ENCODE measurements at places on chromosomes 7 and 10.
A peak's percentile ranks its signal among the peaks of the same experiment; 100 is the strongest.

- DNase-seq: no peak
These were observed 170.5 kb downstream of the RPS24 start for GRCh38 chr10:78203915-78204818.

GRCh38 chr7:150940431-150941102 is 37.6 kb downstream of the KCNH2 start:
- DNase-seq: no peak

GRCh38 chr10:21626457-21627161 is 92.6 kb downstream of the MLLT10 start:
- DNase-seq: no peak

GRCh38 chr7:72925546-72926120 is 738 bp downstream of the POM121 start:
- no peak for DNase-seq

DNA sequence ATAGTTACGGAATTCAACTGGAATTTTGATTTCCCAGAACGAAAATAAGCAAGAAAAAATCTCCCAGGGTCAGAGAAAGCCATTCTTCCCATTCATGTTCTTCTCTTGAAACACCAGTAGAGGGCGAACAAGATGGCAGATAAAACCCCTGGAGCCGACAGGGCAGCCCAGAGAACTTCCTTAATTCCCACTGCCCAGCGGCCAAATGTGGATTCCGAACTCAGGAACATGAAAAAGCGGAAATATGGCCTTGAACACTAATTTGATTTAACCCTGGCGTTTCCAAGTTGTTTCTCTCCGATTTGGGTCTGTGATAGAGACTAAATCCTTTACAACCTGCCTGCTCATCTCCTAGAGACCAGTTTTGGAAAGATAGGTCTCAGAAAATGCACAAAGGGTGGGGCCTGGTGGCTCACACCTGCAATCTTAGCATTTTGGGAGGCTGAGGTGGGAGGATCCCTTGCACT is 100.7 kb upstream of the WAC start:
- peak; percentile 52 for DNase-seq

GRCh38 chr7:105790996-105791395 is 85.4 kb downstream of the ATXN7L1 start:
- DNase-seq: no peak

GRCh38 chr10:50367732-50368131 is 116.4 kb upstream of the ASAH2 start:
- DNase-seq: peak; percentile 57

DNA sequence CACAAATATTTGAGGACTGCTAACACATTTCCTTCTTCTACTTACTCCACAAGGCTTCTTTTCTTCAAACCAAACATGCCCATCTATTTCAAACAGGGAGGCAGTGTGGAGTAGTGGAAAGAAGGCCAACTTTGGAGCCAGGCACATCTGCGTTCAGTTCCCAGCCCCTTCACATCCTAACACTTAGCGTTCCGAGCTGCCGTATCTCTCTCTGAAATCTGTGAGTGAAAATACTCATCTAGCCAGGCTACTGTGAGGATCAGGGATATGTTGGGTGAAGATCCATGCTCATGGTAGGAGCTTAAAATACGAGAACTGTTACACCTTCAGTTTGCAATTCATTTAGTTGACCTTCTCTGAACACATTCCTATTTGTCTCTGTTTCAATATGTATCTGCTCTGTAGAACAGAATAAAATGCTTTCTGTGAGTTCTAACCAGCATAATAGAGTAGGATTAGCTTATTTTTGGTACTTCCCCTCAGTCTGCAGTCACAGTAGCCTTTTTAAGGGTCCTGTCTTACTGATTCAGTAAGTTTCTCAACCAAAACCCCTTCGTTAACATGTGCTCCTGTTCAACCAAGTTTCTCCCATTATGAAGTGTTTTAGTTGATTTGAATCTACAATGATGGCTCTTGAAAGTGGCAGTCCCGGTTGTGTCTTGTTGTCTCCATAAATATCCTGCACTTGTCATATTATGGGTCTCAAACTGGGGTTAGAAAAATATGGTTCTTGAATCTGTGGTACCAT is 3.3 kb upstream of the MEST start:
- no peak for DNase-seq

DNA sequence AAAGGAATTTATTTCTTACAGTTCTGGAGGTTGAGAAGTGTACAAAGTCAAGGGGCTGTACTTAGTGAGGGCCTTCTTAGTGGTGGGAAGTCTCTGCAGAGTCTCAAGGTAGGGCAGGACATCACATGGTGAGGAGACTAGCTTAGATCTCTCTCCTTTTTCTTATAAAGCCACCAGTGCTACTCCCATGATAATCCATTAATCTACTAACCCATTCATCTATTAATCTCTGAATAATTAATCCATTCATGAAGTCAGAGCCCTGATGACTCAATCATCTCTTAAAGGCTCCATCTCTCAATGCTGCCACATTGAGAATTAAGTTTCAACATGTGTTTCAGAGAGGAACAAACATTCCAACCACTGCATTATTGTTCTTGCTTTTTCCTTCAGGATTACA is 64.4 kb upstream of the CSTF2T start:
- no peak for DNase-seq

- DNase-seq: peak; percentile 77
These were observed 110.1 kb upstream of the KLF6 start for GRCh38 chr10:3895045-3895631.

All from brain microvascular endothelial cell (primary cell).